ENCODE measurements at places on chromosomes 16 and 17.

GRCh38 chr17:74361230-74362068 is at the start of gene BTBD17:
BTBD17 (minus strand) TSS chr17:74361868; CDS start chr17:74361819, 49 bp downstream.
- peak; percentile 66 for DNase-seq

GRCh38 chr17:83161298-83162034 is 82.1 kb downstream of the METRNL start:
- DNase-seq: peak; percentile 60

- no peak for DNase-seq
Measured at GRCh38 chr17:44109312-44109630, 14.2 kb downstream of the HDAC5 start.

- DNase-seq: no peak
Measured at GRCh38 chr17:76276461-76277299, 11.5 kb downstream of the UBALD2 start.

DNA sequence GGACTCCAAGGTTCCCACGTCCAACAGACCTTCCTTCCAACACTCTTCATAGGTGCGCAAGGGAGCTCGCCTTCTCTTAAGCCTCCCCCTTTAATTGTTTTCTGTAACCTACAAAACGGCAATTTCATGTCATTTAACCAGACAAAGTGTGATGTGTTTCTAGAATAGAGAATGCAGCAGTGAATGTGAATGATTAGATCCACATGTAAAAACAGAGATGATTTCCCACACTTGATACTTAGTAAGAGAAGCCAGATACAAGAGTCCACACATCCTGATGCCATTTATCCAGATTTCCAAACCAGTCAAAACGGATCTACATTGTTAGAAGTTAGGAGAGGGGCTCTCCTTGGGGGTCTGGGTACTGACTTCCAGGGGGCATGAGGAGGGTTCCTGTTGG is 89.3 kb downstream of the IRF8 start:
- no peak for DNase-seq

GRCh38 chr17:31623990-31624389 is 232.5 kb downstream of the RAB11FIP4 start:
- DNase-seq: no peak

GRCh38 chr17:48543107-48543853 is 1.6 kb downstream of the HOXB2 start:
- DNase-seq: peak; percentile 57

DNA sequence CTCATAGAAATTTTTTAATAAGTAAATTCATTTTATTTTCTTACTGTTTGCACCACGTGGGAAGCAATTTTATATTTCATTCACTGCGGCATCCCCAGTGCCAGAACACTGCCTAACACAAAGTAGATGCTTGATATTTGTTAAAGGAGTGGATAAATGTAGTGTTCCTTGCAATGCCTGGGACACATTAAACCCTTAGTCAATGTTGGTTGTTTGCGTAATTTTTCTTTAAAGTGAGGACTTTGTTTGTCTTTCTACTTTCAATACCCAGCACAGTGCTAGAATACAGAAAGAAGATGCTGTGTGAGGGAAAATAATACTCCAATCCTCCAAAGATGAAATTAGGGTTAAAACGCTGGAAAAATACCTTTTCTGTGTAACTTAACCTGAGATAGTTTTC is 299.3 kb downstream of the MAP2K6 start:
- no peak for DNase-seq

- no peak for DNase-seq
Measured at GRCh38 chr17:12523244-12523643, 142.4 kb upstream of the MYOCD start.

GRCh38 chr16:35186045-35186759 is 1726.8 kb downstream of the TP53TG3F start:
- no peak for DNase-seq

DNA sequence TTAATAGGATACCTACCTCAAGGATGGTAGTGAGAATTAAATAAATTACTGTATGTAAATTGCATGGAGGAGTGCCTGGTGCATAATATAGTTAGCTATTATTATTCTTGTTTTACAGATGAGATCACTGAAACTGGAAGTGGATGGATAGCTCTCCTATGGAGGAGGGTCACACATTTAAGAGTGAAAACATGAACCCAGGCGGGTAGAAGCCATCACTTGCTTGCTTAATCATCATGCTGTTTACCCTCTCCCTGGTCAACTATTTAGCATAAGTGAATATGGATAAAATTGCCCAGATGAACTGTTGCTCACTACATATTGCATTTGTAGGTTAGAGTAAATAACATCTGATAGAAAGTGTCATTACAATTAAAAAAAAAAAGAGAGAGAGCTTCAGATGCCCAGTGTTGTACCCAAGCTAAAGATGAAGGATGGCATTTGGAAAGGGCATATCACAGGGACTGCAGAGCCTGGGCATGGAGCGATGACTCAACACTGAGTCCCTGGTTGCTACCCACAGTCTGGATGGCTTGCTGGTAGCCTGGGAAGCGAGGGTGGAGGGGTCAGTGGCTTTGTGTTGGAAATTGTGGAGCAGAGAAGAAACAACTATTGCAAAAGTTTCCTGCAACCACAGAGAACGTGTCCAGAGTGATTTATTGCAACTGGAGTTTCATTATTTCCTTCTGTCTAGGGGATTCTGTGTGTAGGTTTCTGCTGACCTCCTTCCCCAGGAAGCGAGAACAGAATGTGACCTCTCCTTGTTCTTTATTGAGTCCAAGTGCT is 414.4 kb downstream of the SHISA9 start:
- no peak for DNase-seq

DNA sequence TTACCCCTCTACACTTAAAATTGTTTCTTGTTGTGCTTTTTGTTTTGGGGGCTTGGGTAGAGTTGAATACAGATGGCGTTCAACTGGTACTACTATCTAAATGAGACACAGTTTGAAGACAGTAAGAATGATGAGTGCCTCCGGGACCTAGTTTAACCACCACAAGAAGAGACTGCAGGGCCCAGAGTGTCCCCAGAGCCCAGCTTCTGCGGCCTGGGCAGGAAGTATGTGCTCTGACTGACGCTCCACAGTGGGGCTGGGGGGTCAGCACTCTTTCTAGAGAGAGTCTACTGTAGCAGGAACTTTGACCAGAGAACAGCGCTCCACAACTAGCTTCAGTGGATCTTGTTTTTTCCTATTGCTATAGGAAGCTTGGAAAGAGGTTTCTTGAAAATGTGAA is 174.0 kb downstream of the VPS53 start:
- DNase-seq: no peak

- peak; percentile 14 for DNase-seq
Measured at GRCh38 chr17:16952401-16952800, 19.5 kb downstream of the TNFRSF13B start.

DNA sequence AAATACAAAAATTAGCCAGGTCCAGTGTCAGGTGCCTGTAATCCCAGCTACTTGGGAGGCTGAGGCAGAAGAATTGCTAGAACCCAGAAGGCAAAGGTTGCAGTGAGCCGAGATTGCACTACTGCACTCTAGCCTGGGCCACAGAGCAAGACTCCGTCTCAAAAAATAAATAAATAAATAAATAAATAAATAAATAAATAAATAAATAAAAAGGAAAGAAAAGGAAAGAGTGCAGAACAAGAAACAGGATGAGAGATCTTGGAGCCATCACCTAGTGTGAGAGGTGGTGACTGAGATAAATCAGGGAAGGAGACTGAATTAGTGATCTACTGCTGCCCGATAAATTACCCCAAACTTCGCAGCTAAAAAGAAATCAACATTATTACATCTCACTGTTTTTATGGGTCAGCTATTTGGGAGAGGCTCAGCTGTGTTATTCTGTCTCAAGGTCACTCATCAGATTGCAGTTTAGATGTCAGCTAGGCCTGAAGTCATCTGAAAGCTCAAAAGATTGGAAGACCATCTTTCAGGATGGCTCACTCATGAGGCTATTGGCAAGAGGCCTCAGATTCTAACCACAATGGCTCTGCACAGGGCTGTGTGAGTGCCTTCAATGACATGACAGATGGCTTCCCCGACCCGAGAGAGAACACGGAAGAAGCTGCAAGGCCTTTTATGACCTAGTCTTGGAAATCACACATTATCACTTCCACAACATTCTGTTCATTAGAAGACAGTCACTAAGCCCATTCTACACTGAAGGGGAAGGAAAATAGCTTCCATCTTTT is 66.4 kb downstream of the CMC2 start:
- DNase-seq: no peak

DNA sequence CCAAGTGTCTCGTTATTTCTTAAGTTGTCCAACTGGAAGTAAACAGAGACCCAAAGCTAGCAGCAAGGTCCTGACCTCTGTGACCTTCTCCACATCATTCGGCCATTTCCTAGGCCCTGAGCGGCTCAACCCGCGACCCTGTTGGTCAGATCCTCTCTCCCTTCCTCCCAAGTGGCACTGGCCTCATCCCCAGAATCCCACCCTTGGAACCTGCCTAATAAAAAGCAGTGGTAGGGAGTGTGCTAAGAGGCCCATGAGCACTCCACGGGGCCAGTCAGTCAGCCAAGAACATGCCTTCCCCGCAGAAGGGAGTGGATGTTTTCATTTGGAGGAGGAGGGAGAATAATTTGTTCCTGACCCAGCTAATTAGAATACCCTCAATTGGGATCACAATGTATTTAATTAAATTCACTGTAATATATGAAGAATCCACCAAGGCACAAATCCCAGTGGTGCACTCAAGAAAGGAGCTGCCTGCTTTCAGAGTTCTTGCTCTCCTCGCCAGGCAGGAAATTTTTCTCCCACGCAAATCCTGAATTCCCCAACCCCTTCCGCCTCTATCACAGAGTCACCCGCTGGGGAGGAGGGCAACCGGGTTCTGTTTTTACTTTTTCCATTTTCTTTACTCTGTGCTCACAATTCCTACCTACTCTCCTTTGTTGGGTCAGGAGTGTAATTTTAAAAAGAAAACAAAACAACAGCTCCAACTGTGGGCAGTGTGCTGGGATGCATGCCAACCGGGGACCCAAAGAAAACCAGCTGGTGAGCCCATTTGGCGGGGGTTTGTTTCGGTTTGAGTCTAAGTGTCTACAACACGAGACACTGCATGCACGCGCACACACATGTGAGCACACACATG is 153.4 kb downstream of the ZFHX3 start:
- no peak for DNase-seq

All from right hindlimb (tissue), 1 donor.